ENCODE measurements at places on chromosomes 11 and 22.

- DNase-seq, result no peak
These were observed 1780.5 kb downstream of the LRRC4C start for GRCh38 chr11:39678996-39679395.

DNA sequence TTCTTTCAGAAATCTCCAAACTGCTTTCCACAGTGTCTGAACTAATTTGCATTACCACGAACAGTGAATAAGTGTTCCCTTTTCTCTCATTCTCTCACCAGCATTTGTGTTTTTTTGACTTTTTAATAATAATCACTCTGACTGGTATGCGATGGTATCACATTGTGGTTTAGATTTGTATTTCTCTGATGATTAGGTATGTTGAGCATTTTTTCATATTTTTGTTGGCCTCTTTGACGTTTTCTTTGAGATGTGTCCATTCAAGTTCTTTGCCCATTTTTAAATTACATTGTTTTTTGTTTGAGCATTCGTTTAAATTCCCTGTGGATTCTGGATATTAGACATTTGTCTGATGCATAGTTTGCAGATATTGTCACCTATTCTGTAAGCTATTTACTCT, 1639.6 kb upstream of the TENM4 start:
- DNase-seq, result no peak

DNA sequence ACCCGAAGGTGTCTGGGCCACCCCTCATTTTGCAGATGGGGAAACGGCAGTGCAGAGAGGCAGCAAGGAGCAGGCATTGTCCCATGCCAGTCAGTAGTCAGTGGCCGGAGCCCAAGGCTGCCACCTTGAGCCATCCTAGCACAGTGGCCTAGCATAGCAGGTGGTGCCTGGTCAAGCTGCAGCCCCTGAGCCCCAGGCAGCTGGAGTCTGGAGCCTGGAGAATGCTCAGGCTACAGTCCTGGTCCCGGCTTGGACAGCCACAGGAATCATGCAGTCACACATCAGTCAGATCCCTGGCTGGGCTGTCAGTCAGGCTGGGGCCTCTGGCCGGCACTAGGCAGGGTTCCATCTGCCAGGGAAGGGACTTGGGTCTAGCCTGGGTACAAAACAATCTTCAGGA, 18.6 kb downstream of the KCNC1 start:
- DNase-seq, result no peak

GRCh38 chr11:83927422-83927821, 641.3 kb upstream of the CCDC90B start:
- no peak for DNase-seq

DNA sequence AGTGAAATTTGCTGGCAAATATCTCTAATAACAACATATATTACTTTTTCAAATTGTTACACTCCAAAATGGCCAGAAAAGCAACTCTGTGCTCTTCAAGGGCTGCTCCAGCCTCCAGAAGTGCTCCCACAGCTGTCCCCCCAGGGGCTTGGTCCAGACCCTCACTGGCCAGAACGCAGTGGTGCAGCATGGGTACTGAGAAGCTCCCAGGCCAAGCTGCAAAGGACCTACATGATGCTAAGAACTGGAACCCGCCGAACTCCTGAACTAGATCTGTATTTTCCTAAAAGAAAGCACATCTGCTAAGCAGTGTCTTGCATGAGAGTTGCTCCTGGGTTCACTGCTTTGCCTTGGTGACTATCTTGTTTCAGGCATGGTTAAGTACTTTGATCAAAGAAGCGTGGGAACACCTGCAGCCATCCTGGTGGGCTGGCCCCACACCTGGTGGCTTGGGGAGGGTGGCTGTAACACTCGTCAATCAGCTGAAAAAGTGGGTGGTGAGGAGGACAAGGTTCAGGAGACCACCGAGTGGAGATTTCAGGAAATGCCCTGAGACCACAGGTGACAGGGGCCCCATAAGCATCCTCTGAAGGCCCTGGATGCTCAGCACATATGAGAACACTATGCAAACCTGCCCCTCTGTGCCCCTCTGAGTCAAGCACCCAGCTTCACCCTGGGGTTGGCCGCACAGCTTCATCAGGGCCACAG, 72.7 kb upstream of the PITPNB start:
- peak; percentile 24 for DNase-seq

- DNase-seq, result no peak
These were observed 61.5 kb downstream of the SYN3 start for GRCh38 chr22:32996702-32997101.

GRCh38 chr11:116481126-116481675, 291.6 kb downstream of the BUD13 start:
- no peak for DNase-seq

- no peak for DNase-seq
These were observed 2.3 kb downstream of the OR51G1 start for GRCh38 chr11:4921796-4922195.

DNA sequence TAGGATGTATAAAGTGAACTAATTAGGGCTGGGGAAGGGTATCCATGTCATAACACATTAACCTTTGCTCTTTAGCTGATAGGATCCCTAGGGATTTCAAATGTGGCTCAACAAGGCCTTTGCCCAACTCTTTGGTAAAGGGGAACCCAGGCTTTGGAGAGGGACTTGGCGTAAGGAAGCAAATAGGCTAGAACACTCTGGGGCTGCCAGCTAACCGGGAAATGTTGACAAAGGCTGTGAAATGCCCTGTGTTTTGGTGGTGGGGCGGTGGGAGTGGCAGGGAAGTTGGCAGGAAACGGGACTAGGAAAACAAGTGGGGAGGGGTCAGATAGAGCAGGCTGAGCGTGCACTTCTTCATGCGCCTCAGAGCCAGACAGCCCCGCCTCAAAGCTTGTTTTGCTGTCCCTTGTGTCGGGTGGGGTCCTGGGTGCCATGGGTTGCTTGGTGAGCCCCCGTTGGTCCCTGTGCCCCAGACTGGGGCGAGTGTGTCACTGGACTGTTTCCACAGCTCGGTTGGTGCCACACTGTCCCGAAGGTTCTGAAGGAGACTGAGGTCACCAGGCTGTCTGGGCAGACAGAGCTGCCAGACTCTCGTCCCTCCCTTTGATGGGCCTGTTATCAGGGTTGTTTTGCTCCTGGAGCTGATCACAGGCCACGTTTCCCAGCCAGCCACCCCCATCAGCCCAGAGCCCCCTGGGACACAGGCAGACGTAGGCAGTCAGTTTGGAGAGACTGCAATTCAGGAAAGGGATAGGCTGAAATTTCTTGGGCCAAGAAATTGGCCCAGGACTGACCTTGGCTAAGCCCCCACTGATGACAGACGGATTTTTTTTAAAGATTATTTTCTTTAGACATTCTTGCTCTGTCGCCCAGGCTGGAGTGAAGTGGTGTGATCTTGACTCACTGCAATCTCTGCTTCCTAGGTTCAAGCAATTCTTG, 19.6 kb downstream of the KCTD21 start:
- no peak for DNase-seq

DNA sequence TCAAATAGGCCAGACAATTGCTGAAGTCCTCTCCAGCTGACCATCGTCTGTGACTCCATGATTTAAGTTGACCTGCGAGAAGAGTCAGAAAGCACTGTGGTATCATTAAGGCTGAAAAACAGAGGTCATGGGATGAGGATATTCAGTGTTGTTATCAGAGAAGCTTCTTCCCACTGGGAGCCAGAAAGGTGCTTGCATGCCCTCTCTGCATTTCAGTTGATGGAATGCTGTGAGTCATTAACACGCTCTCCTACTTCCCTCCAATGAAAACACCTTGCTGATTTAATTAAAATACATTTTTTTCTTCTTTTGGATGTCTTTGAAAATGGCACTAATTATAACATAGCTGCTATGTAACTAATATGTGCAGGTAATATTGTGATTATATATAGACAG, 667.0 kb downstream of the NTM start:
- no peak for DNase-seq

- DNase-seq, result no peak
These were observed 20.4 kb upstream of the UPB1 start for GRCh38 chr22:24474649-24475255.

DNA sequence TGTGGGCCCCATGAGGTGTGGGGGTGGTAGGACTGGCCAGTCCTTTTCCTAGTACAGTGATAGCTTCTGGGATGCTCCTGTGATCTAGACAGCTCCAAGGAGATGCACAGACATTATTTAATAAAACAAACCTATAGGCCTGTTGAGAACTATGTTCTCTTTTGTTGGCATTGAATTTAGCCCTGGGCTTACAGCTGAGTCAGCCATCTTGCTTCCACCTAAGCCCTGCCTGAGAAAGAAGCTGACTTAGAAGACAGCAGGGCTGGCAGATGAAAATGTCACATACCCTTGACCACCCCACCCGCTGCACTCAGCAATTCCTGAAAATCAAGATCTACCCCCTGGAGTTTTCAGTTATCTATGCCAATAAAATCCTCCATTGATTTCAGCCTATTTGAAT, 353.2 kb downstream of the CADM1 start:
- no peak for DNase-seq

- no peak for DNase-seq
These were observed 37.5 kb downstream of the ARFGAP3 start for GRCh38 chr22:42819412-42820044.

- DNase-seq, result no peak
These were observed 10.5 kb upstream of the PANX3 start for GRCh38 chr11:124600621-124601320.

DNA sequence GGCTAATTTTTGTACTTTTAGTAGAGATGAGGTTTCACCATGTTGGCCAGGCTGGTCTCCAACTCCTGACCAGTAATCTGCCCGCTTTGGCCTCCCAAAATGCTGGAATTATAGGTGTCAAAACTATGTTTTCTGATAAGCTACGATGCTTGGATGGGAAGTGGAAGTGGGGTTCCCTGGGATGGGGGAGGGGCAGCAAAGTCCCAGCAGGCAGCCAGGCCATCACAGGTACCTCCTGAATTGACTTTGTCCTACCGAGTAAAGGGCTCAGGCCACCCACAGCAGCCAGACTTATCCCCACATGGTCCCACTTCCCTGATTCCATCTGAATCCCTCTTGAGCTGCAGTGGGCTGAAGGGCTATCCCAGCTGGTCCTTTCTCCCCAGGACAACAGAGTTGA, 6.9 kb downstream of the FTH1 start:
- DNase-seq, result no peak

DNA sequence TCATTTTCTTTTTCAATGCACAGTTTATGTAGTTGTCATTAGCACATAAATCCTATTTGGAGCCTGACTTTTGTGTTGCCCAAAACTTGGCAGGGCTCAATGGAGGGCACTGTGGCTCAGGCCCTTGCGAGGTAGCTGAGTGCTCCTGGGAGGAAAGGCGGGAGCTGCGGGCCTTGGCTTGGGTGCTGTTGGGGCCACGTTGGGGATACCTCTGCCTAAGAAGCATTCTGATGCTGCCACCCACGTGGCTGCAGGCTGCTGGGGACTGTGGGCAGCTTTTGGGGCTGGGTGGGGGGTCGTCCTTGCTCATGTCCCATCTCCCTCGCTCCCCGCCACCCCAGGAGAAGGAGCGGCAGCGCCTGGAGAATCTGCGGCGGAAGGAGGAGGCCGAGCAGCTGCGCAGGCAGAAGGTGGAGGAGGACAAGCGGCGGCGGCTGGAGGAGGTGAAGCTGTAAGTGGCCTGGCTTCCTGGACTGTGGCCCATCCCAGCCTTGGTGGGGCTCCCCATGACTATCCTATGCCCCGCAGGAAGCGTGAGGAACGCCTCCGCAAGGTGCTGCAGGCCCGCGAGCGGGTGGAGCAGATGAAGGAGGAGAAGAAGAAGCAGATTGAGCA, 20.9 kb downstream of the INCENP start:
- DNase-seq, result peak; percentile 17

GRCh38 chr11:2945031-2945756, 16.0 kb upstream of the PHLDA2 start:
- peak; percentile 88 for DNase-seq

DNA sequence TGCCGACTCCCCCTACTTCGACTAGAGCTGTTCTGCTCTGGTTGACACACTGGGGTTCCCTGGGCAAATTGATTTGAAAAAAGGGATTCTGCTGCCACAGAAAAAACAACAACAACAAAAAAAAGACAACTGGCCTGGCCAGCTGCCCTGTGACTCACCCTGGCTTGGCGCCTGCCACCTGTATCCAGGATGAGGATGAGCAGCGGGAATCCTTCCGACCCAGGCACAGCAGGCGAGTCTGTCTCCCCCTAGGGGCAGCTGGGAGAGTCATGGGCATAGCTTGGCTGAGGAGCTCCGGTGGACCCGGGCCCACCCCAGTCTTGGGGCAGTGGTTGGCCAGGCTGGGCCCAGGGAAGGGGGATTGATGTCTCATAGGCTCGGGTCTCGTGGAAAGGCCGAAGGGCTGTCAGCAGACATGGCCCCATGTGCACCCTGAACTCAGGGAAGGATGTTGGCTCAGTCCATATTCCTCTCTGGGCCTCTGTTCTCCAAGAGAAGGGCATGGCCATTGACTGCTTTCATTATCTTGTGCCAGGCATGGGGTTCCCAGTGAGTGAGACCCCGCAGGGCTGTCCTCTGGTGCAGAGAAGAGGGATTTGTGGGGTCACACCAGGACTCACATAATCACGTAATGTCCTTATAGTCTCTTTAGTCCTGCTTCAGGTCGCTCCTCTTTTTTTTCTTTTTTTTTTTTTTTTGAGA, 10.4 kb upstream of the SUN2 start:
- peak; percentile 93 for DNase-seq

GRCh38 chr22:39405346-39406085, 5.9 kb downstream of the TAB1 start:
- no peak for DNase-seq

GRCh38 chr11:118216621-118217481, 8.0 kb downstream of the JAML start:
- DNase-seq, result no peak

- DNase-seq, result no peak
These were observed 360.8 kb upstream of the PITPNB start for GRCh38 chr22:28279888-28280287.

GRCh38 chr11:11988099-11988651, 20.3 kb downstream of the DKK3 start:
- peak; percentile 20 for DNase-seq

- DNase-seq, result peak; percentile 65
These were observed 20.8 kb upstream of the DLAT start for GRCh38 chr11:112004389-112004788.

- peak; percentile 51 for DNase-seq
These were observed 593.6 kb downstream of the ETS1 start for GRCh38 chr11:127993788-127994187.

DNA sequence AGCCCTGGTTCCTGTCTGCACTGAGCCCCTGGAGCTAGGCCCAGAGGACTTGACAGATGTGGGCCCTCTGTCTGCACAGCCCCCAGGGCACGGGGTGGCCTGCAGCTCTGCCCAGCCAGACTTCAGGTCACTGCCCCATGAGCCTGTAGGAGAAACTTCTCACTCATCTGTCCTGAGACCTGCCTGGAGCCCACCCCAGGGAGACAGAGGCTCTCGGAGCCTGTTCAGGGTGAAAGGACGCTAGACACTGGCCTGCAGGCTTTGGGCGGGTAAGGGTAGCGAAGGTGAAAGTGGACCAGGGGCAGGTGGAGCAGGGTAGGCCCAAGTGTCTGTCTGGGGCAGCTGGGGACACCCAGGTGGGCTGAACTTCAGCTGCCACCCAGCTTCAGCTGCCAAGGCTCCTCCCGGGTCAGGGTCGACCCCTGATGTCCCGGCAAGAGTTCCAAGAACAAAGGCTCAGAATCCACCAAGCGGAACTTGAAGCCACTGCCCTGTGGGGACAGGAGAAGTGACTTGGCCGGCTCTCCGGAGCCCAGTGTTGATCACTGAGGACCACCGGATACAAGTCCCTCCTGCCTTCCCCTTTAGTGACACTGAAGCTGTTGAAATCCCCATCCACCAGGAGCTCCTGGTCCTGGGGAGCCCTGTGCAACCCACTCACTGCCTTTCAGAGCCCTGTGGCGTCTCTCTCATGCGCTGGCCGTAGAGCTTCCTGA, 90.3 kb downstream of the KCNQ1 start:
- no peak for DNase-seq

GRCh38 chr22:22469527-22469926, 39.0 kb downstream of the ZNF280B start:
- DNase-seq, result no peak

Data from H9 (cell line).